ENCODE measurements at places on chromosomes 2 and 18.
A peak's percentile ranks its signal among the peaks of the same experiment; 100 is the strongest.

- no peak for DNase-seq
These were observed 150.0 kb downstream of the LPIN1 start for GRCh38 chr2:11896386-11896785.

DNA sequence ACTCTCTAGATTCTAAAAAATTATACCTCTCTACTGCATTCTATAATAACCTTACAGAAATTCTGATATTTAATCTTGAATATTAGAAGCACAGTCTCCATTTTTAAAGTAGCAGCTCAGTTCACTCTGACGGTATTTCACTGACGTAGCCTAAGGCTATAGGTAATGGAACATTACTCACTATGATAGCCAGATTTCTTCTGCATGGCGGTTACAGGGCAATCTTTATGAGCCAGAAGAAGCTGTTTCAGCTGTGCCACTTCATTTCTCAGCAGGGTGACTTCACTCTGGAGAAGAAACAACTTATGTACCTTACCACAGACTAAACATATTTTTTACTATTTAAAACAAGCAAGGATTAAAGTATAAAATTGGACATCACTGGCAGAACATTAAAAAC is 75.3 kb upstream of the CHN1 start:
- DNase-seq = no peak

DNA sequence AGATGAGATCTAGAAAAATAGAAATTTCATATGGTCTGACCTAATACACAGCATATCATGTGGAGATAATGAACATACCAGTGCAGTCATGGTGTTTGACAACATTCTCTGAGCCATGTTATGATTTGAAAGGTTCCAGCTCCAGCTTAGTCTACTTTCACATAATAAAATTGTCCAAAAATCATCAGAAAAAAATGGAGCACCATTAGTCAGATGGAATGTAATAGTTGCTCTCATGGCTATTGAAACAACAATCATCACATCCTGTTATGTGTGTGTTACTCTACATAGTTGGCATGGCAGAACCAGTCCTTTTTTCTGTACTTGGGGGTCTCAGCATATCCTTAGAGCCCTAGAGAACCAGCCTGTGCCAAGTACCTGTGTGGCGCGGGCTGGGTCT is 678.9 kb upstream of the FANCL start:
- no peak for DNase-seq

DNA sequence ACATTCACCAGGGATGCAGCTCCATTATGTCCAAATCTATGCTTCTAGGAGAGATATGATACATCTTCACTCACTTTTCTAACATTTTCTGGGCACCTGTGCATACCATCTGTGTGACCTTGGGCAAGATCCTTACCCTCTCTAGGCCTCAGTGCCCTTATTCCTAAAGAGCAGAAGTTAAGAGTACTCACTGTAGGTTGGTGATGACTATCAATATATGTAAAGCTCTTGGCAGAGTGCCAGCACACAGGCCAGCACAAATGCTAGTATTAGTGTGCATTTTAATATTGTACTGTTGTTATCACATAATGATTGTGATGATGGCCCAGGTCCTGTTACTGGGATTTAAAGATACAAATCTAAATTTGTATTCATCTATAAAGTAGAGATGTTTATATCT is 199.2 kb downstream of the RAD51AP2 start:
- no peak for DNase-seq

- no peak for DNase-seq
These were observed 194.6 kb upstream of the MEIS1 start for GRCh38 chr2:66240286-66240685.

- no peak for DNase-seq
These were observed 79.6 kb downstream of the DNER start for GRCh38 chr2:229634601-229635370.

- no peak for DNase-seq
These were observed 182.9 kb downstream of the MYO1B start for GRCh38 chr2:191428141-191428540.

- no peak for DNase-seq
These were observed 326.1 kb downstream of the RNF144A start for GRCh38 chr2:7243276-7243675.

- DNase-seq = no peak
These were observed 163.5 kb upstream of the FBXO11 start for GRCh38 chr2:48069769-48070168.

- DNase-seq = no peak
These were observed 227.8 kb downstream of the BCL2 start for GRCh38 chr18:63091671-63092364.

GRCh38 chr2:185628985-185629384 is 109.6 kb upstream of the FSIP2 start:
- peak; percentile 18 for DNase-seq

DNA sequence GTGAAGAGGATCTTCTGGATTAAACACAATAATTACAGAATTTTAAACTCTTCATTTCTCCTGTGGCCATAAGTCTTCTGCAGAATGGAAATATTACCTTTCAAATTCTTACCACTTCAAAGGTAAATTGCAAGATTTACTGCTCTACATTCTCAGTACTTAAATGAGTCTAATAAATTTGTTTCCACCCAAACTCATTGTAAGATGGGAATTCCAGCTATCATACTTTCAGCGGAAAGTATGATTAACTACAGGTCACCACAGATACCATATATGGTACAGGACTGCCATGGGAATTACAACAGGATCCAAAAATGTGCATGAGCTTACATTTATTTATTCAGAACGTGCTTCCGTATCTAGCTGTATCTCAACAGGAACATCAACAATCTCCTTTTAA is 3.1 kb downstream of the DSC3 start:
- no peak for DNase-seq

GRCh38 chr2:241197947-241198346 is 9.5 kb downstream of the ANO7 start:
- DNase-seq = no peak

DNA sequence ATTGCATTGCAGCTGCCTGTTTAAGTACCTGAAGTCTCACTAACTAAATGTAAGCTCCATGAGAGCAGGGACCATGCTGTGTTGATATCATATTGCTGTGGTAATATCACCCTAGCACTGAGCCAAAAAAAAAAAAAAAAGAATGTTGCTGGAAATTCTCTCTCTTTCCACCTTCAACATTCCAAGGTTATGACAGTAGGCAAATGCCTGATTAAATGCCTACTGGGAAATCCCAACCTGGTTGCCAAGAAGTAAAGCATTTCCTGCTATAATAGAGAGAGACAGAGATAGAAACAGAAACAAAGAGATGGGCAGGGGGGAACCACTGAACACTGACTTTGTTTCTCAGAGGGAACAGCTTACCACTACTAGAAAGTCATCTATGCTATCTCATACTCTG is 1604.2 kb downstream of the LRP1B start:
- no peak for DNase-seq

- no peak for DNase-seq
These were observed 116.9 kb downstream of the AGAP1 start for GRCh38 chr2:235610696-235611257.

DNA sequence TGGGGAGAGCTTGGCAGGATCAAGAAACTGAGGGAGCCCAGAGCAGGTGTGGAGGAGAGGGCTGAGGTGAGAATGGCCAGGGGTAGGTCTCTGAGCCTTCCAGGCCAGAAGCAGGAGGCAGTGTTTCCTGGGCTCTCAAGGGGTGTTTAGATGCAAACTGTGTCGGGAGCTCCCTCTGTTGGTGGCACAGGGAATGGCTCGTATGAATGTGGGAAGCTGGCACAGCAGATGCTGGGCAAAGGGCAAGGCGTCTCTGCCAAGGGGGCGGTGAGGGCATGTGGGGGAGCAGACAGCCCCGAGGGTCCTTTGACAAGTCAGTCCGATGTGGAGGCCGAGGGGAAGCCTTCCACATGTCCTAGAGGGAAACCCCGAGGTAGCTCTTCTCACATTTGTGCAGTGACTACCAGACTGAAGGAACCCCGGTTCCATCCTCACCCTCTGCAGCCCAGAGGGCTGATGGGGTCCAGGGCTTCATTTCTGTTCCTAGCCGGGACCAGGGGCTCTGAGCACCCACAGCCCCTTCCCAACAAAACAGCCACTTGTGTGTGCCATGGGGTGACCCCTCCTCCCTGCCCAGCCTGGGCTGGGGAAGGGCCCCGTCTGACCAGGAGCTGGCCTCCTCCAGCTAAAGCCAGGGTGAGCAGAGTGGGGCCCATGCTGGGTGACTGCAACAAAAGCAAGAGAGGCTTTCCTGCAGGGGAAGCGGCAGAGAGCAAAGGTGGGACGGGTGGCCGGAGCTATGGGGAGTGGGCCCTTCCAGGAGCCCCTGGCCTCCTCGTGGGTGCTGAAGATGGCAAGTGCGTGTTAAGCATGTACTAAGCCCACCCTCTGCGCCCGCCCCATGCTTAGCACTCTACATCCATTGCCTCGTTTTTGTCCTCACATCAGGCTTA is 103.4 kb downstream of the SEPTIN10 start:
- peak; percentile 90 for DNase-seq

GRCh38 chr2:4791488-4791887 is 900.7 kb upstream of the SOX11 start:
- no peak for DNase-seq

GRCh38 chr2:205545971-205546816 is 136.1 kb upstream of the NRP2 start:
- no peak for DNase-seq

All from activated T-cell treated with anti-CD3 and anti-CD28 coated beads, Interleukin-2, amount 50 U/mL, for 48 hours (primary cell).